ENCODE measurements at places on chromosomes 16 and 17.

- DNase-seq: no peak
Measured at GRCh38 chr16:17298238-17298637, 172.5 kb downstream of the XYLT1 start.

- no peak for DNase-seq
Measured at GRCh38 chr16:56202036-56202435, 10.7 kb downstream of the GNAO1 start.

DNA sequence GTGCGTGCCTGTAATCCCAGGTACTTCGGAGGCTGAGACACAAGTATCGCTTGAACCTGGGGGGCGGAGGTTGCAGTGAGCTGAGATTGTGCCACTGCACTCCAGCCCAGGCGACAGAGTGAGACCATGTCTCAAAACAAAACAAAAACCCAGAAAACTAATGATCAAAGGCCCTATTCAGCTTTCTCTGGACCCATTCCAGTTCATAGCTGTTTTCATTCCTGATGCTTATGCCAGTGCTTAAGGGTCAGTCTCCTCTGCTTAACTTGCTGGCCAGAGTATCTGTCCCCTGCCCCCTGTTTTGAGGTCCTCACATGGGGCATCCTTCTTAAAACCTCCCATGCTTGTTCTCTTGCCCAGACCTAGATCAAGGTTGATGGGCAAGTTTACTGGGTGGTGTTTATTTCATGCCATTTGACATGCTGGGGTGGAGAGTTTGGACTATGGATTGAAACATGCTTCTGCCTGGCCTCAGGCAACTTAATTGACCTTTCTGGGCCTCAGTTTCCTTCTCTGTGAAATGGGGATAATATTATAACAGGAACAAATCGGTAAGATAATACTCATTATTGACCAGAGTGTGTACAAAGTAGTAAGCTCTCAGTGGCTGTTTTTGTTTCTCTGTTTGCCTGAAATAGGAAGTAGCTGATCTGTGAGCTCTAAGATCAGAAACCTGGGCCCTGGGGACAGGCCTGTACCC lies 369.8 kb downstream of the CPPED1 start:
- no peak for DNase-seq

DNA sequence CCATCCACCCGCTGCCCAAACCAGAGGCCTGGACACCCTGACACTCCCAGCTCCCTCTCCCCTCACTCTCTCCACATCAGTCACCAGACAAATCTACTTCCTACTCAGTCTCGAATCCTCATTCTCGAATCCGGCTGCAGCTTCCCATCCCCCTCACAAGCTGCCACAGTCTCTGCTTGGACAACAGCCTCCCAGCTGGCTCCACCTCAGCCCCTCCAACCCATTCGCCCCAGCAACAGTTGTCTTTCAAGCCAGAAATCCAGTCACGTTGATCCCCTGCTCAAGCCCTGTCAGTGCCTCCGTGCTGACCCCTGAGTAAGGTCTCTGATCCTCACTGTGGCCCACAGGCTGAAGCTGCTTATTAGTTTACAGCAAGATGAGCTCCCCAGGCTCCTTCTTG lies 44.2 kb upstream of the MTSS2 start:
- no peak for DNase-seq

DNA sequence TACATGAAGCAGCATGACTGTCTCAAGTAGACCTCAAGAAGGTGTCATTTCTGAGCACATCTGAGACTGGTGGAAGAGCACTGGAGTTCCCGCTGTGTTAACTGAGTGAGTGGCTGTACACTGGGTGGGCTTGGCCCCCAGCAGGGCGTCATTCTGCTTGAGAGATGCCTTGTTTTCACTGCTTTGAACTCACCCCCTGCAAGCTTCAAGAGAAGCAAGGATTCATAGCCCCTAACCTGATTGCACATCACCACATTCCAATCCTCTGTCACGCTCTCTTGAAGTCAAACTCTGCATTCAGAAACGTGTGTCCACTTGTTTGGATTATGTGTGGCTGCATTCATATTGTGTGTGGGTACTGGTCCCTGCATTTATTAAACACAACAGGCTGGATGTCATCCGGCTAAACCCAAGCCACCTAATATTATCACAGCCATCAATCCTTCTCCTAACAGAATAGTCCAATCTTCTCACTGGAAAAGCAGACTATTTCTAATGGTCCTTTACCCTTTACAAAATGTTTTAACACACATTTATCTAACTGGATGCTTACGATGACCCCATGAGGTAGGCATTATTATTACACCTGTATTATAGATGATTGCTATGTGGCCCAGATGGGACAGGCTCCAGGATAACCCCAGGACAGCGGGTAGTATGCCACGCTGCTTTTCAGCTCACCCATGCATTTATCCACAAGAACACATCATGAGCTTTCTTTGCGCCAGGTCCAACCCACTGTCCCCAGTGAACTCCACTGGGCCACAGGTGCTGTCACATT lies 76.3 kb downstream of the USP31 start:
- DNase-seq: no peak

DNA sequence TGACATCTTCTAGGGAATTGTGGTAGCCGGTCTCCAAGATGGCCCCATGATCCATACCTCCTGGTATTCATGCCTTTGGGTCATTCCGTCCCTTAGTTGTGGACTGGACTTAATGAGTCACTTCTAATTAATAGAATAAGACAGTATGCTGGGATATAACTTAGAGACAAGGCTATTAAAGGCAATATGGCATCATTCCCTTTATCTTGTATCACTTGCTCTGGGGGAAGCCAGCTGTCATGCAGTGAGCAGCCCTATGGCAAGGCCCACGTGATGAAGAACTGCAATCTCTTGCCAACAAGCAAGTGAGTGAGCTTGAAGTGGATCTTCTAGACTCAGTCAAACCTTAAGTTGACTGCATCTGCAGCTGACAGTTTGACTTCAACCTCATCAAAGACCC lies 97.8 kb upstream of the MED13 start:
- DNase-seq: no peak

DNA sequence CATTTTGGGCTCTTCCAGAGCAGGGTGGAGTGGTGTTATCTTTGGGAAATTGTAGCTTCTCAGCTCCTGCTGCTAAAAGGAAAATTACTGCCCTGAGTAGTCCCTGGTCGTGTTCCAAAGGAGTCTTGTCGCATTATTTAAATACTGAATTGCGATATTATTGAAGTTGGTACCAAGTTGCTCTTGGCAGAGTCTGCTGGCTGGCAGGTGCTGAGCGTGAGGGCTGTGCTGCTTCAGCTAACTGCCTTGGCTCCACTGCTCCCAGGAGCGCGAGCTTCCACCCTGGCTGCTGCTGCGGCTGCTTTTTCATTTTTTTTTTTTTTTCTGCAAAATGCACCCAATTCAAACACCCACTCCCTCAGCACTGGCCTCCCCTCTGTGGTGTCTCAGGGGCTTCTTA lies 289.8 kb downstream of the MAF start:
- no peak for DNase-seq

DNA sequence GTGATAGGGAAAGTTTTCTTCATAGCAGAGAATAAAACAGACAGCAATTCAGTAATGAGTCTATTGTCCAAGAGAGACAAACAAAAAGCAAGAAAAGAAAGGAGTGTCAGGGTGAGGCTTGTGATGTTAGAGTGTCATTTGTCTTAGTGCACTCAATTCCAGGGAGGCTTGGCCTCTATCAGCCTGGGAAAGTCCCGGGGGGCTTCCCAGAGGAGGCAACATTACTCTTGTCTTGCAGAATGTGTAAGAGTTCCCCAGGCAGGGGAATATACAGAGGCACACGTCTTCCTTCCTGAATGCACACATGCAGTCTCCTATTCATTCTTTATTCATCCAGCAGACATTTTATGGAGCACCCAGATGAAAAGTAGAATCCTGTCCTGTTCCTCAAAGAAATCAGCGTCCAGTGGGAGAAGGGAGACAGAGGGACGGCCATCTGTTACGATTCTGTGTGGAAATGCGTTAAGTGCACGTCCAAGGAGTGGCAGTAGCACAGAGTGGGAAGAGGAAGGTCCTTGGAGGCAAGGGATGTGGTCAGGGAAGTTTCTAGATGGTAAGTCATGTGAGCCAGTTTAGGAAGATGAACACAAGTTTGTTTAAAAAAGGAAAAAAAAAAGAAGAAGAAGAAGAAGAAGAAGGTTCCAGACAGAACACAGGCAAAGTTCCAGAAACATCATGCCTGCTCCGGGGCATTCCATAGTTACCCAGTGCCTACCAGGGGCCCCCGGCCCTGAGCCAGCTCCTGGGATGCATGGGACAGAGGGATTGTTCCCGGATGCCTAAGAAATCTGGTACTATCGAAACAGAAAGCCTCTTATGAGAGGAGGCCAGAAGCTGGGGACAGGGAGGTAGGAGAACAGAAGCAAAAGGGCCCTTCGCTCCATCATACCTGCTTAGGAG lies 21.1 kb downstream of the CACNG4 start:
- no peak for DNase-seq

DNA sequence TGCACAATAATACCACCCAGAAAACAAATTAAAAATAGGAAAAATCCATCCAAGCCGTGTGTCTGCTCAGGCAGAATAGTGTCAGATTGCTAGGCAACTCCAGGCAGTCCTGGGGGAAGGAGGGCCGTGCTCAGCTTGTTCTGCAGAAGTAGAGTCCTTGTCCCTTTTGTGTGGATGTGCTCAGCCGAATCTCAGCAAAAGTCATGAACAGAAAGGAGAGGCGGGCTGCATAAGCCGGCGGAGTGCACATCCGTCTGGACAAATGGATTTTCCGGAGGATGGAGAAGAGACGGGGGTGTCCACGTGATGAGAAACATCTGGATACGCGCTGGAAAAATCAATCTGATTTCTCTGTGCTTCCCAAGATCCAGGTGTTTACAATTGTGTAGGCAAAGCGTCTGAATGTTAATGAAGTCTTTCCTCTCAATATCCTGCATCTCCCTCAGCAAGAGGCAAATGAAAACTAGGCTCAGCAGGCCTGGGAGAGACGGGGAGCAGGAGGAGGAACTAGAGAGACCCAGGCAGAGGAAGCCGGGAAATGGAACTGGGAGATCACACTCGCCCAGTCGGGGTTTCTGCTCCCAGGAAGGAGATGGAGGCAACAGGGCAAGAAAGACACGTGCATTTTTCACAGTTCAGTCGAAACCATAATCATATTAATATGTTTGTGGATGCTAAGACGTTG lies 7.7 kb upstream of the RBFOX3 start:
- DNase-seq: no peak

GRCh38 chr16:25912321-25912720 lies 220.6 kb downstream of the HS3ST4 start:
- DNase-seq: no peak
